ENCODE measurements at places on chromosomes 1 and 21.

DNA sequence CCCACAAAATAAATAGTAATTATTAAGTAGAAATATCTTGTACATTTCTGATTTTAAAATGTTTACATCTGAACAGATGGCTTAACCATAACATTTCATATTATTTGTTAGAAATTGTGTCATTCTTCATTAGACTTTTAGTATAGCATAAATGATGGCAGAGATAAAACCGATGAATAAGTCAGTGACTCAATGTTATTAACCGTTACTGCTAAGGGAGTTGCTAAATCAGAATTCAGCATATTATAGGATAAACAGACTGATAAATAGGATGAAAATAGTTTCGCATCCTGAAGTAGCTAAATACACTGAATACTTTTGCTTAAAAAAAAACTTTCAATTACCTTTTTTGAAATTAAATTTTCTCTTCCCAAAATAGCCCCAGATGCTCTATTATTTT lies 610.6 kb upstream of the ZP4 start:
- DNase-seq = no peak

- peak; percentile 39 for DNase-seq
These were observed 1.1 kb downstream of the COL9A2 start for GRCh38 chr1:40315795-40316594.

DNA sequence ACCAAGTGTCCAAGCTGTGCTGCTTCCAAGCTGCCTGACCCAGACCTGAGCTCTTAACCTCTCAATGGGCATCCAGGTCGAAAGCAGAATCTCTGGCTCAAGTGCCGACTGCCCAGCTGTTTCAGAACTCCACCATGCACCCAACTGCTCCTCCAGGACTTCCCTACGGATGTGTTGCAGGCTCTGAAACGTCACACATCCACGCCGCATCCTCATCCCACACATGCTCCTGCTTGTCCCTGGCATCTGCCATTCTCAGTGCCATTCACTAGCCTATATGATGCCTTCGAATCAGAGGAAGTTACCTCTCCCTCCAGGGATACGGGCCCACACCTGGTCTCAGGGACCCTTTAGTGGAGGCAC lies 11.2 kb downstream of the PDZK1IP1 start:
- DNase-seq = no peak

DNA sequence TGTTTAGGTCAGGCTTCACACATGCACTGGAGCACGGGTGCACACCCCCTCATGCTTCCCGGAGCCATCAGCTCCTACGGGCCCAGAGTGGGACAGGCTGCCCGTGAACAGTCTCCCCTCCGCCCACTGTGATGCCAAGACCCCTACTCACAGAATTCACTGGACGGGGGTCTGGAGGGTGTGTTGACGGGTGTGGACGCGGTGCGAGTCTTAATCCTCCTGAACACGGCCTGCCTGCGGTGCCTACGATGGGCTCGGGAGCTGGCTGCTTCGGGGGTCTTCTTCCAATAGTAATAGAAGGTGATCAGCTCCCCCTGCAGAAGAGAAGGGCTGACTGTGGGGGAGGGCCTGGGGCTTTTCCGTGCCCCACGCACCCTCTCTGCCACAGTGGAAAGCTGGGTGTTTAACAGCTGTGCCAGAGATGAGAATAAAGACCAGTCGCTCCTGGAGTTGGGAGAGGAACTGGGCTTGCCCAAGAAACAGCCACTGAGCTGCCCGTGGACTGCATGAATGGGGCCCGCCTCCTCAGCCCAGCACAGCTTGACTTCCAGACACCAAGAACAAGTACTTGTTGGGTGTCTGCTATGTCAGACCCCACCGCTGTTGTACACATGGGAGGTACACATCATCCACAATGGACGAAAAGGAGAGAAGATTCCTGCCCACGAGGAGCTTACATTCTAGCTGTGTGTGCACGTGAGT lies 47.9 kb downstream of the SLC45A1 start:
- DNase-seq = no peak

GRCh38 chr1:227557962-227558725 lies 5.2 kb upstream of the ZNF678 start:
- no peak for DNase-seq

DNA sequence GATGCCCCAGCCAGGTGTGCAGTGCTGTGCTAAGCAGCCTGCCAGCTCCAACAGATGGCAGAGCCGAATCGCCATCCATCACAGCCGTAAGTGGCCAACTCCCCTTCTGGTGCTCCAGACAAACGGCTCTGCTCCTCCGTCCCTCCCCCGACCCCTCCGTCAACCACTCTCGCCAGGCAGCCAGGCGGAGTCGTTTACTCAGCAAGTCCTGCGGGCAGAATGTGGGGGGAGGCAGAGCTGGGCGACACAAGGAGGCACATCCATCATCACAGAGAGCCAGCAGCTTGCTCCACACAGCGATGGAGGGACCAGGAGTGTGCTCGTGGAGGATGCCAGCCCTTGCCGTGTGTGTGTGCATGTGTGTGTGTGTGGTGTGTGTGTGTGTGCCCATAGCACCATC lies 206.6 kb upstream of the GRIK3 start:
- DNase-seq = peak; percentile 97

DNA sequence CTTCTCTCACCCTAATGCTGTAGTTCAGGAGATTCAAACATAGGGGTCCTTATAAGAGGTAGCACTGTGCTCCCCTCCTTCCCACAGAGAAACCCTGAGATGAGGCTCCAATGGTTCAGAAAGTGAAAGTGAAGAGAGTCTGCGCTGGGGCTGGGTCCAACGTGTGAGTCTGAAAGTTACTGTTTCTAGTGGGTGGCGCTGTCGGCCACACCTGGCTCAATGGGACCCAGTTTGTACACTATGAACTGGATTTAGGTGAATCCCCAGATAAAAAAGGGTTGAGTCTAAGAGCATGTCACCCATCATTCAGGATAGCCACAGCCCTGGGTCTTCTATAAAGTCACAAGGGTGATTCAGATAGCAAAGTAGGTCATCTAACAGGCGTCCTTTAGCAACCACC lies 2.8 kb downstream of the SMCP start:
- DNase-seq = no peak

- DNase-seq = no peak
These were observed 13.9 kb upstream of the CTSE start for GRCh38 chr1:206037581-206037980.

DNA sequence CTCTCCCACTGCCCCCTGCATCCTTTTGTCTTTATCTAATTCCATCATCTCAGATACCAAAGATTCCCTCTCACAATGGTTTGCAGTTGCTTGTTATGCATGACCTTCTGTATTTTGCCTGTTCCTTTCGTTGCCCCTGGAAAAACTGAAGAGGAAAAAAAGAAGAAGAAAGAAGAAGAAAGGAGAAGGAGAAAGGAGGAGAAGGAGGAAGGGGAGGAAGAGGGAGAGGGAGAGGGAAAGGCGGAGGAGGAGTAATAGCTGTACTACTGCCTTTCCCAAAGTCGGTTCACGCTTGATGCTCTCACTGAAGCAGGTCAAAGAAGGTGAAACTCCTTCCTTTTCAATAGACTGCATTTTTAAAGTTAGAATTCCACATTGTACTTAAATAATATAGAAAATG lies 513.8 kb downstream of the PTPRC start:
- no peak for DNase-seq

GRCh38 chr1:224082146-224082545 lies 31.8 kb upstream of the FBXO28 start:
- DNase-seq = no peak

Measured in NCI-H2081 (cell line).